ENCODE measurements at places on chromosomes 1 and 21.

- H3K4me3 ChIP-seq = no peak overlapping the region
- peak overlapping the region; percentile 78 for H3K27ac ChIP-seq
- no peaks in the 10 kb centered on the region for H3K36me3 ChIP-seq
- peaks cover 27% of the 10 kb centered on the region for H3K4me1 ChIP-seq
Measured at GRCh38 chr1:67750691-67751054, 65.7 kb downstream of the GADD45A start.

GRCh38 chr1:153431002-153431401 is 14.7 kb downstream of the S100A7A start:
- no peaks in the 10 kb centered on the region for H3K36me3 ChIP-seq
- H3K4me1 ChIP-seq = no peaks in the 10 kb centered on the region
- H3K27ac ChIP-seq = no peak overlapping the region
- H3K4me3 ChIP-seq = no peak overlapping the region
- H3K27me3 ChIP-seq = no peaks in the 10 kb centered on the region

DNA sequence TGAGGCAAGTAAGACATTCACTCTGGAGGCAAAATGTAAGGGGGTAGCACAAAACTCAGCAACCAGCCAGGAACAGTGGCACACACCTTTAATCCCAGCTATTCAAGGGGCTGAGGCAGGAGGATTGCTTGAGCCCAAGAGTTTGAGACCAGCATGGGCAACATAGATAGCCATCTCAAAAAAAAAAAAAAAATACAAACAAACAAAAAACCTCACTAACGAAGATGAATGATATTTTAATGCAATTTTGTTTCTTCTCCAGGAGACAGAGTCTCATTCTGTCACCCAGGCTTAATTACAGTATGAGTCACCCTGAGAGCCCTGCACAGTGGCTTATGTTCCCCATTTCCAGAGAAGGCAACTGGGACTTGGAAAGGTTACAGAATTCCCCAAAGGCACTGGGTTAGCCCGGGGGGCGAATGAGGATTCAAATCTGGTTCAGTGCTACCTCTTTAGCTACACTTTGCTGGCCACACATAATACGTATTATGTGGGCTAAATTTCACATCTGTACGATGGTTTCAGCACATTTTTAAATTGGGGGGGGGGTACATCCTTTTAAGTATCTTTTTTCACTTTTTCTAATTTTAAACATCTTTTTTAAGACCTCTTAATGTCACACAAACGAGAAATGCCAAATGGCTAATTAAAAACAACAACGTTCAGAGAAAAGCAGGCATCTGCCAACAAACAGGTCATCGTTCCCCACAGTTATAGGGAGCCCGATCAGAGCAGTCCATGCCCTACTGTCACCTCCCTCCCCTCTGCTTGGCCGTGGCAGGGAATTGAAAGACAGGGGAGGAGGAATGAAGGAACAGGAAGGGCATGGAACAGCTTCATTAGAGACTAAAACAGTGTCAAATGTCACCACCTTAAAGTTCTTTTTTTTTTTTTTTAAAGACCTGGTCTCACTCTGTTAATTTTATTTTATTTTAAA is 3.5 kb downstream of the CELA2A start:
- no peaks in the 10 kb centered on the region for H3K36me3 ChIP-seq
- no peaks in the 10 kb centered on the region for H3K27me3 ChIP-seq
- no peak overlapping the region for H3K4me3 ChIP-seq
- H3K4me1 ChIP-seq = no peaks in the 10 kb centered on the region
- no peak overlapping the region for H3K27ac ChIP-seq

GRCh38 chr1:8137481-8138244 is 111.6 kb upstream of the ERRFI1 start:
- peaks cover 4% of the 10 kb centered on the region for H3K4me1 ChIP-seq
- H3K36me3 ChIP-seq = no peaks in the 10 kb centered on the region
- H3K4me3 ChIP-seq = no peak overlapping the region
- no peaks in the 10 kb centered on the region for H3K27me3 ChIP-seq
- H3K27ac ChIP-seq = no peak overlapping the region
- no peak for DNase-seq

- H3K4me1 ChIP-seq = no peaks in the 10 kb centered on the region
- H3K27me3 ChIP-seq = no peaks in the 10 kb centered on the region
- no peak overlapping the region for H3K4me3 ChIP-seq
- no peak overlapping the region for H3K27ac ChIP-seq
Measured at GRCh38 chr1:84750110-84750730, 60.0 kb upstream of the SSX2IP start.

All from right lobe of liver (tissue), 6 donors.